Sigmoid colon (tissue), 7 donors: ENCODE measurements at places on chromosomes 13 and 19. TPM values are rescaled to one million over a fixed set of nuclear protein-coding genes. Genes with fewer than 3 reads are reported as not detected.

Gene PRDX2
- total RNA-seq = 254 TPM

Gene CD209
- 5.7 TPM for total RNA-seq

Gene CRB3
- total RNA-seq = 0.36 TPM

Gene ZNF260
- 5.7 TPM for total RNA-seq

Gene ANGPTL4
- total RNA-seq = 7.1 TPM

Gene NCR1
- total RNA-seq = not detected

Gene EFNA2
- total RNA-seq = not detected
